Activated T-helper 1 cell treated with anti-CD3 and anti-CD28 coated beads, Interleukin-12 subunit alpha, Interleukin-12 subunit beta, Interleukin-2, Interleukin-4 antibody, amounts not matched to agents 30 ng/mL and 10 ng/mL and 1 ng/mL, durations not matched to agents 14 hours and 24 hours and 36 hours (primary cell): ENCODE measurements at places on chromosomes 13 and 19.

GRCh38 chr13:86357106-86357505, 557.9 kb upstream of the SLITRK6 start:
- no peak for DNase-seq

DNA sequence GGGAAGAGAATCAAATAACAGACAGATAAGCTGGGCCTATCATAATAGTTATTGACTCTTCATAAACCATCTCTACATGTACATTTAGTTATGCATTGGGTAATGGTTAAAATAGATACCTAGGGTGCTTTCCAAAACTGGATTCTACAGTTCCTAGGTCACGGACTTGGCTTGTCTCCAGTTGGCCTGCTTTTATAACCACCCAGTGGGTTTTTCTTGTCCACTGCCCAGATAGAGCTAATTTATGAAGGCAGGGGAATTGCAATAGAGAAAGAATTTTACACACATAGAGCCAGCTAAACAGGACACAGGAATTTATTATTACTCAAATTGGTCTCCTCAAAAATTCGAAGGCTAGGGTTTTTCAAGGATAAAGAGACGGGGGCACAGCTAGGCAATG, 97.3 kb downstream of the FAM216B start:
- DNase-seq, result no peak

DNA sequence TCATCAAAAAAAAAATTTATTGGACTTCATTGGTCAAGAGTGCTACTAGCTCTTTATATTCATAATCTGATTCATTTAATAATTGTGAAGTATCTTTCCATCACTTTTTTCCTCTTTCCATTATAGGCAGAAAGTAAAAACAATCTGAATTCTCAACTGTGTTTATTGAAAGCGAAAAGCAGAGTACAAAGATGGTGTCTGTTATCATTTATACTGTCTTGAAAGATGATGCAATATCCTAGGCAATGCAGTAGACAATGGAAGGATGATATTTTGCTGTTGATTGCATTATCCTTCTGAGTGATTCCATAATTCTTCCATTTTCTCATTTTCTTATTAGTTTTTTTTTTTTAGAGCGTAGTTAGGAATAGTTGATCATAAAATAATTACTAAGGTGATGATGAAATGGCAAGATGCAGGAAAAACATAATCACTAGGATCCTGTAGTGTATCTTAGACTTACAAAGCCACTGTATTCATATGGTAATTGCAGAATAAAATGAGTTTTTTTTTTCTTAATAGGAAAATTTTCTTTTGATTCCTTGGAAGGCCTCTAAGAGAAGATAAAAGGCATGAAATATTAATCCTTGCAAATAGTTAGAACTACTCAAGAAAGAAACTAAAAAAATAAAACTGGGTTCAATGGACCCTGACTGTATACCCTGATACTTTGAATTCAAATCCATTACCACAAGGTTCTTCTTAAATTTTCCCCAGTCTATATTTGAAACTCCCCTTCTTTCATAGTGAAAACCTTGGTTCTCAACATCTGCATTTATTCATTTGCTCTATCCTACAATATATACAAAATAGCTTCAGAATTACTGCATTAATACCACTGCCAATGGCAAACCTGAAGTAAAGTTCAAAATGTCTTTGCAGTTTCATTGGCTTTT, 11.6 kb downstream of the URI1 start:
- DNase-seq, result no peak

- DNase-seq, result no peak
Observed at GRCh38 chr13:34941436-34941834, 635 bp upstream of the NBEA start.

- peak; percentile 56 for DNase-seq
Observed at GRCh38 chr19:46428239-46429135, at the start of gene PNMA8C. TSS of gene PNMA8C (minus strand) at chr19:46428936. CDS start at chr19:46428359, 577 bp downstream.

GRCh38 chr19:11263726-11264125, 1.4 kb upstream of the DOCK6 start:
- DNase-seq, result no peak

DNA sequence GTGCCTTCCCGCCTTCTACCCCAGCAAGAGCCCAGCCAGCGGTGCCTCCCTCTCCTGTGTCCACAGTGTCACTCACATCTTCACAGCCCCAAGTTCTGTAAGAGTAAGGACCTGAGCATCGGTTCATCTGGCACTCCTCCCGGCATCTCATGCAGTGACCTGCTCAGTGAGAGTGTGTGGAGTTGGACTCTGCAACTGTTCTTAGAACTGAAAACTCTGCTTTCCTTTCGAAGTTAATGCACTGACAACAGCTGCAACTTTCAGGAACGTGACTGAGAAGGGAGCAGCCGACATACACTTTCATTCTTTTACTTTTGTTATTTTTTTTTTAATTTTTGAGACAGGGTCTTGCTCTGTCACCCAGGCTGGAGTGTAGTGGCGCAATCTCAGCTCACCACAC, 41.2 kb downstream of the CEP89 start:
- DNase-seq, result no peak

DNA sequence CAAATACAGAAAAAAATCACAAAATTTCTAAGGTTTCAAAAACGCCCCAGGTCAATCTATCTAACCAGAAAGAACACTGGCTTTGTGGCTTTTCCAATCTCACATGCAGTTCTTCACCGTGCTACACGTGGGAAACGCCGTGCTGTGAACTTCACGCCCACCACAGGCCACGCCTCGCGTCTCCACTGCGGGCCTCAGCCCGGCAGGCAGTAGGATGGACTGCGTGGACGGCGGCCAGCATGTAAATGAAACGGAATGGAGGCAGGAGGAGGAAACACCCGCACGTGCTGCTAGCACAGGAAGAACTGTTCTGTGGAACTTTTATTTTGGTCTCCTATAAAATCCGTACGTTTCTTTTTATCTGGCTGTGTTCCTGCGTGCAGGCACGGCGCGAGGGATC, 23.8 kb downstream of the ZNF787 start:
- no peak for DNase-seq

- DNase-seq, result no peak
Observed at GRCh38 chr13:45082964-45083363, 37.3 kb upstream of the GTF2F2 start.

DNA sequence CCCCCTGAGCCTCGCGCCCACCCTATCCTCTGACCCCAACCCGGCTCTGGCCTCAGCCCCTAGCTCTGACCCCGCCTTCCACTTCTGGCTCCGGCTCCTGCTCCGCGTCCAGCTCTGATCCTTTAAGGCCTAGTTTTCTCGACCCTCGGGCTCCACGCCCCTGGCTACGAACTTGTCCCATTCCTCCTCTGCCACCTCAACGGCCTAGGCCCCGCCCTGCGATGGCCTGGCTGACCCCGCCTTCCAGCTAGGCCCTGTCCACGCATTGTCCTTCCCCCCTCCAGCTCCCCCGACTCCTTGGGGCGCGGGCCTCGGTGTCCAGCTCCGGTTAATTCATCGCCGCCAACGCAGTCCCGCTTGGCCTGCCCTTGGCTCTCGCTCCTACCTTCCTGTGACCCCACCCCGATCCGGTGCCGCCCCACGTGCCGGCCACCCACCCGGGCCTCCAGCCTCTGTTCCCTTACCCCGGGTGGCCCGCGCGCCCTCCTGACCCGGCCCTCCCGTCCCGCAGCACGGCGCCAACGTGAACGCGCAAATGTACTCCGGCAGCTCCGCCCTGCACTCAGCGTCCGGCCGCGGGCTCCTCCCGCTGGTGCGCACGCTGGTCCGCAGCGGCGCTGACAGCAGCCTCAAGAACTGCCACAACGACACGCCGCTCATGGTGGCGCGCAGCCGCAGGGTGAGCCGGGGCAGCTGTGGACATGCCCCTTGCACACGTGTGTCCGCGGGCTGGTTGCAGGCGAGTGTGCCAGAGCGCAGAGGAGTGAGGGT, 9.4 kb downstream of the BCL3 start:
- no peak for DNase-seq

DNA sequence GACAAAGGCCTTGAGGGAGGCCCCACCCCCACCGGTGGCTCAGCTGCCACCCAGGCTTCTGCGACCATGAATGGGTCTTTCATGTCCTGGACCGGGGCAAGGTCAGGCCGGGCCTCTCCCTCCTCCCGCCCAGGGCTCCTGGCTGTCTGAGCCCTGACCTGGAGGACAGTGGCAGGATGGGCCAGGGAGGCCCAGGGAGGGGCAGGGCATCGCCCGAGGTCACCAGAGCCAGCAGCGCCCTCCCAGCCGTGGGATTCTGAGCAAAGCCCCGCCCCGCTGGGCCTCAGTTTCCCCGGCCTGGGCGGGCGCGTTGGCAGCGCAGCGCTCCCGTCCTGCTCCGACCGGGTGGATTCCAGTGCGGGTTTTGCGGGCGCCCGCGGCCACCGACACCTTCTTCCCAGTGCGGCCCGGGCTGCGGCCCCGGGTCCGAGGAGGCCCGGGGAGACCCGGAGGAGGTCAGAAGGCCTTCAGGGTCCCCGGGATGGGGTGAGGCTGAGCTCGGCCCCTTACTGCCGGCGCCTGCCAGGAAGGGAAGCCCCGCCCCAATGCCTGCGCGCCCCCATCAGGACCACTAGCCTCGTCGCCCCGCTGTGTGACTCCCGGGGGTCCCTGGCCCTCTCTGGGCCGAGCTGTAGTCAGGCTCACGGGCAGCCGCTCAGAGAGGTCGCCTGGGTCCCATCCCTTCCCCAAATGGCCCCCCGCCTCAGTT, 24.6 kb upstream of the SEMA6B start:
- no peak for DNase-seq

DNA sequence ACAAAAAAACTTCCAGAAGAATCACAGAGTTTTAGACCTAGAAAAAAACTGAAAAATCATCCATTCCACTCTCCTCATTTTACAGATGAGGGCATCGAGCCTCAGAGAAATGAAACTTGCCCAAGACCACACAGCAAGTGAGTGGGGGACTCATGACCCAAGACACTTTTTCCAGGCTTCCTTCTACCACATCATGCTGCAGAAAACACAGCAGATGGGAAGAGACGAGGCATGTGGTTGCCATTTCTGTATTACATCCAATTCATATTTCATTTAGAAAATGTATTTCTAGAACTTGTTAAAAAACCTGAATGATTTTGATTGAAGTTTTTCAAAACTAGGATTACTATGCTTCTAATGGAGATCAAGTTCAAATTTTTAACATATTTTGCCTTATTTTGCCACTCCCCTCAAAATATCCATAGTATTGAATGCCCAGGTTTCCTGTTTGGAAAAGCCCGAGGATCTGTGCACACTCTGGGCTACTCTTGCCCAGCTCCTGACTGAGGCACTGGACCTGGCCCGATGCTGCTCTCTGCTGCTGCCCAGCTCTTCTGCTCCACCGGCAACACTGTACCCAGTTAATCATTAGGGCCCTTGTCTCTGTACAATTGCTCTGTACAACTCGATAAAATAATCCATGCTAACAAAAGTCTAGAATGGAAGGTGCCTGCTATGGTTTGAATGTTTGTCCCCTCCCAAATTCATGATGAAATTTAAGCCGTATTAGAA, 157.4 kb downstream of the EFNB2 start:
- DNase-seq, result no peak

- DNase-seq, result no peak
Observed at GRCh38 chr13:40271271-40271885, 395.1 kb downstream of the FOXO1 start.

DNA sequence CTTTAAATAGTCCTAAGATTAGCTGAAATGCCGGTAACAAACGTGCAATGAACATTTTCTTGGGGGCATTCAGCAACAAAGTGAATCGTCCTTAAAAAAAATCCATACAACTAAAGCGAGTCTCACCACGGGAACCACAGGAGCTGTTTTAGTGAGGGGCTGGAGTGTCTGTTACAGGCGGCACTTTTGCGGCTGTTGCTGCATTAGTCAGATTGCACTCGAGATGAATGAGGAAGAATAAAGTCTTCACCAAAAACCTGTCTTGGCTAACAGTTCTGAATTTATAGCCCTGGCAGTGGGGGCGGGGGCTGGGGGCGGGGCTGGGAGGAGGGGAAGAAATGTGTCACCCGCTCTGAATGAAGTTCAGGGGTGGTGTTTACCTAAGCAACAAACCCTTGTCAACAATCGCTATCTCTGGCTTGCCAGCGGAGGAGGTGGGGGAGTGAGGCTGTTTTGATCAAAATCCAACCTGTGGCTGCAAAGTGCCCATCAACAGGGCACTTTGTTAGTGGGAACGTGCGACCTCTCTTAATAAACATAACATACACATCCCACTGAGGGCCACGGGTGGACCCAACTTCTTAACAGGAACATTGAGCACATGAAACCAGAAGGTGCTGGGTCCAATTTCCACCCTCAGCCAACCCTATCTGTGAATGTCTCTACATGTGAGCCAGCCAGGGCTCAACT, 44.5 kb downstream of the RFX2 start:
- DNase-seq, result no peak

DNA sequence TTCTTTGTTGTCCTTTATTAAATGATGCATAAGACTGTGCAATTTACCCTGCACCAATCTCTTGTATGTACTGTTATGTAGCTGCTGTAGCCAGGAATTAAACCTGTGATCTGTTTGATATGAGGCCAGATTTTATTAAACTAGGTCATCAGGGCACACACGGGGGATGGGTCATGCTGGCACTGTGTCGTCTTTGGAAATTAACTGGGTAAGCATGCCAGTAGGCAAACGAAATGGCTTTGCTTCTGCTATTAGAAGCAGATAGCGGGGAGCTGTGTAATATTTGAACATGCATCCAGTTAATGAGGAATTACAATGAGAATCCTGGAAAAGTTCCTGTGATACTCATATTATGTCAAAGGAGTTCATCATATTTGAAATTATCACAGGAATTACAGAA, 23.5 kb downstream of the MTUS2 start:
- no peak for DNase-seq

- no peak for DNase-seq
Observed at GRCh38 chr19:46211201-46211881, 18.2 kb upstream of the IGFL1 start.

DNA sequence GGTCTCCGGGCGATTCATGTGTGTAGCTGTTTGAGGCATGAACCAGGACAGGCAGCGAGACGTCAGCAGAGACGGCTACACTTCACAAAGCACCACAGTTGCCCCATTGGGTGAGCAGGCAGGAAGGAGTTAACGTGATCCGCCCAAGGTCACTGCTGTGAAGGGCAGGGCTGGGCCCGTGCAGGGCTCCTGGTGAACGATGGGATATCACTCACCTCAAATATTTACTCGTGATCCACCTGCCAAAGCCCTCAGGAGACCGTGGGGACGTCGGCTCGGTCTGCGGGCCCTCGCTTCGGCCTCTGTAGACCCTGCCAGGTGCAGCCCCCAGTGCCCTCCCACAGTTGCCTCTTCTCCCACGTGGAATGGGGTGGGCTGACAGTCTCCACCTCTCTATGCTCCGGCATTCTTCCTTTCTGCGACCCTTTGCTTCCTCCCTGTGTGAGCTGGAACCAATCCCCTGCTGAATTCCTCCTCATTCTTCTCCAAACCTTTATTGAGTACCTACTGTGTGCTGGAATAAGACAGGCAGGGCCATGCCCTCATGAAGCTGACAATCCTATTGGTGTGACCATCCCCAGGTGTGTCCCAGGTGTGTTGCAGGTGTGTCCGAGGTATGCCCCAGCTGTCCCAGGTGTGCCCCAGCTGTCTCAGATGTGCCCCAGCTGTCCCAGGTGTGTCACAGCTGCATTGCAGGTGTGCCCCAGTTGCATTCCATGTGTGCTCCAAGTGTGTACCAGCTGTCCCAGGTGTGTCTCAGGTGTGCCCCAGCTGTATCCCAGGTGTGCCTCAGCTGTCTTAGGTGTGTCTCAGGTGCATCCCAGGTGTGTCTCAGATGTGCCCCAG, 2.0 kb upstream of the GRK1 start:
- DNase-seq, result no peak
